ELR (cell line): ENCODE measurements at places on chromosomes 7 and 10.

- no peak for DNase-seq
These were observed 195.5 kb upstream of the ZNF32 start for GRCh38 chr10:43844221-43844620.

DNA sequence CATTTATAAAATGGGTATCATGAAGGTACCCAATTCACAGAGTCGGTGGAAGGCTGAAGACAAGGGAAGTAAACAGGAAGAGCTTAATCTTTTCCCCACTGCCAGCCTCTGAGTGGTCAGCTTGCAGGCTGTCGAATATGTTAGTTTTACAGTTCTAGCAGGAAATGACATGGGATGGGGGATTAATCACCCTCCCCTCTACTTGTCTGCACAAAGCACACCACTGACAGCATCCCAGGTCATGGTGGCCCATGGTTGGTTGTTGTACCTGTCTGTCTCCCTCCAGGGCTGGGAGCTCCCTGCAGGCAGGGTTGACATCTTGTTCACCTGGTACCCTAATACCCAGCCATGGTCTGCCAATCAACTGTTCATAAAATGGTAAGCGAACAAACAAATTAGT, 55.6 kb downstream of the GRB10 start:
- DNase-seq: no peak

DNA sequence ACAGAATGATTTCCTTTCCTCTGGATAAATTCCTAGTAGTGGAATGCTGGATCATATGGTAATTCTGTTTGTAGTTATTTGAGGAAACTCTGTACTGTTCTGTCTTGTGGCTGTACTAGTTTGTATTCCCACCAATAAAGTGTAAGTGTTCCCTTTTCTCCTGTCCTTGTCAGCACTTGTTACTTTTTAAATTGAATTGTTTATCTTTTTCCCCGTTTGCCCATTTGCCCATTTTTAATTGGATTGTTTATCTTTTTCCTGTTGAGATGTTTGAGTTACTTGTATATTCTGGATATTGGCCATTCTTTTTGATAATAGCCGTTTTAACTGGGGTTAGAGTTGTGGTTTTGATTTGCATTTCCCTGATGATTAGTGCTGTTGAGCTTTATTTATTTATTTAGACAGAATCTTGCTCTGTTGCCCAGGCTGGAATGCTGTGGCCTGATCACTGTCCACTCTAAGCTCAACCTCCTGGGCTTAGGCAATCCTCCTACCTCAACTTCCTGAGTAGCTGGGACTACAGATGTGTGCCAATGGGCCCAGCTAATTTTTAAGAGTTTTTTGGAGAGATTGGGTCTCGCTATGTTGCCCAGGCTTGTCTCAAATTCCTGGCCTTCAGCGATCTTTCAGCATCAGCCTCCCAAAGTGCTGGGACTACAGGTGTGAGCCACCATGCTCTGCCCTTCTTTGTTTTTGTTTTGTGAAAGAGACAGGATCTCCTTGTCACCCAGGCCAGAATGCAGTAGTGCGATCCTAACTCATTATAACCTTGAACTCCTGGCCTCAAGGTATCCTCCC, 23.0 kb downstream of the BMPR1A start:
- DNase-seq: peak; percentile 41

DNA sequence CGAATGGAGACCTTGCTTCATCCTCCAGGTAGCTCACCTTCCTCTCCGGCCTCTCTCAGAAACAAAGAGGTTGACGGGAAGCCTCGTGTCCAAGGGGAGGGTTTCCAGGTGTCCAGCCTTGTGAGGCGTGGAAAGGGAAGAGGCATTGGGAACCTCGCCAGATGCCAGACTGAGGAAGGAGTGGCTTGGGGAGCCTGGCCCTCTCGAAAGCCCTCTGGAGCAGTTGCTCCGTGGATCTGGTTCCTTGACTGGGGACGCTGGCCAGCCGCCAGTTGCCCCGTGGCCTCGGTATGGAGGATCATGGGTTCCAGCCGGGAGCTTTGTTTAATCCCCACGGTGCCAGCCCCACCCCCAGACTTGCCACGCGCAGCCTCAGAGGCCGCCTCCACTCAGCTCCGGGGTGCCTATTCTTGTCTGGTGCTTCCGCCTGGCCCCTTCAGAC, 30.3 kb upstream of the SUN1 start:
- no peak for DNase-seq
